ENCODE measurements at places on chromosomes 7 and 10.

DNA sequence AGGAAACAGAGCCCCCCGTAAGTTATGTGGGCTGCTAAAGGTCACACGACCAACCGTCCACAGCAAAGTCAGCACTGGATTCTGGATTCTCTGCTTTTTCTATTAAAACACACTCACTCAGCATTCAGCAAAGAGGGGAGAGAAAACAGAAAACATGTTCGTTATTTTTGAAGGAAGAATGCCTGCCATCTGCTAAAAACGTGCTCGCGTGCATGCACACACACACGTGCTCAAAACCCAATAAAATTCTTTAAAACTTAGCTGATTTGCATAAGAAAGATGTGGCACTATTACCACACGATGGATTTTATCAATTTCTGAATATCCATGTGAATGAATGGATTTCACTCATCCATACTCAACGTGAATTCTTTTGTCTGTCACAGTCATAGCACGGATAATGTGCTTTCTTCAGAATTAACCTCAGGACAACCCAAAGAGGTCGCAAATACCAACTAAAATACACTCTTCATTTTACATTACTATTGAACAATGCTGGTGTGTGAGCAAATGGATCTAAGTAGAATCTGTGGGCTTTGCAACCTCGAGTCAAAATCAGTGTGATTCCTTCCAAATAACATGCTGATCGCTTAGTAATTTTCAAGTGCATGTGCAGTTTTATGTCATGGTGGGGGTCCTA lies 40.8 kb downstream of the NRP1 start:
- DNase-seq = no peak

DNA sequence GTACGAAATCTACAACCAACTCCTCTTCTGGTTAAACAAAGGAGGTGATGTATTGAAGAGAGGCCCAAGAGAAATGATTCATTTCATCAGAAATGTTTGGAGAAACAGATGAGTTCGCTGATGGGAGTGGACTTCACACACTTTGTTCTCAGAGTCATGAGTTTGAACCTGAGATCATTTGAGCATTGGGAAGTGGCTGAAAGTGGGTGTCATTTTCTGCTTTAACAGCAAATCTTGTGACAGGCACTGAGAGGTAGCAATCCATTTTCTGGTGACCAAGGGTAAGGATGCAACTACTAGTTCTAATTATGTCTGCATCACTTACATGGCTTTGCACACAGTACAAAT lies 51.4 kb downstream of the RBM20 start:
- no peak for DNase-seq

GRCh38 chr7:138538518-138538917 lies 78.5 kb downstream of the TRIM24 start:
- no peak for DNase-seq

DNA sequence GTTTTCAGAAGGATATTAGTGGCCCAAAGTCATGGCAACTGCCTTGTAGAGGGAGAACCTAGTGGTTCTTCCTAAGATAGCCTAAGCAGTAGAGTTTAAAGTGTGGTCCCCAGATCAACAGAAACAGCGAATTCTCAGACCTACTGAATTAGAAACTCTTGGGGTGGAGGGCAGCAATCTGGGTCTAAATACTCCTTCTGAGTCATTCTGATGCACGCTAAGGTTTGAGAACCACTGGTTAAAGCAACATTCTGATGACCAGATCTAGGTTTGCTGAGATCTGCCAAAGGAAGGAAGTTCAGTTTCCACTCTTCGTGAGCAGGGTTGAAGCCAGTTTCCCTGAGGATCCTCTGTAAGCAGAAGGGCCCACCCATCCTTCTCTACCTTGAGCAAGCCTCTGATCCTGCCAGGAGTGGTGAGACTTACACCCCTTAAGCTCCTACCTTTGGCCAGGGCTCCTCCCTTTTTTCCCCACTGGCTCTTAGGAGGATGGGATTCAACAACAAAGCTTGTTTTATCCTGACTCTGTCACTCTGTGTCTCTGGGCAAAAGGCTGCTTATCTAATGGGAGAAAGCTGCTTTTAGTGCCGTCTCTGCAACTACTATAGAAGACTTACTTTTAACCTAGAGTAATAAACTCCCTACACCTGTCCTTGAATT lies 26.8 kb upstream of the TRUB1 start:
- no peak for DNase-seq

DNA sequence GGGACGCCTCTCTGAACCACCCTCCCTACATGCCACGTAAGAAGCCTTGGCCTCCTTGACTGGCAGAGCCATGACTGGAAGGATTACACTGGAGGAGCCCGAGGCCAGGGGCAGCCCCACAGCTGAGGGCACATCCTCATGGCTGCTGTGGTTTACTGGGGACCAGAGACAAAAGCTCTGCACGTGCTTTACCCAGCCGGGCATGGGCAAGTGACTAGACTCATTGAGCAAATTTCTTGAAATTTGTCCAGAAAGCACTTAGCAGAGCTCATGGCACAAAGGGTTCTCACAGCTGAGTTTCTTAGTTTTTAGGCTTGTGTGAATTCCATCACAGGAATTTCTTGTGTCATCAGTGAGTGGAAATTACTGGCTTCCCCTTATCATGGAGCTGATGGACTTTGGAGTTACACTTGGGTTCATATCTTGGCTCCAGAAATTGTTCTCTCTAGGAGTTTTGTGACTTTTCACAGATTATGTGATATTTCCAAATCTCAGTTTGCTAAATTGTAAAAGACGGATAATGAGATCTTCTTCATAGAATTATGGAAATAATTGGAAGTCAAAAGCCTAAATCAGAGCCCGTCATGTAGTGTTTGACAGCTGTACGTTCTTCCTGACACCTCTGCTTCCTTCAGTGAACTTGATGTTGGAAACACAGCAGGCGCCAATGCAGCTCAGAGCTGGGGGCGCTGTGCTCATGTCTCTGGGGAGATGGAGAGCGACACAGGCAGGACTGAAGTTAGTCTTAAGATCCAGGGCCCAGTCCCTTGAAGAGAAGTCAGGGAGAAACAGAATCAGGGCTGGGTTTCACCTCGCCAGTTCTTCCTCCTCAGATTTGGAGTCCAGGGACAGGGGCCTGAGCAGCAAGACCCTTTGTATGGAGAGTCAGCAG lies 47.7 kb upstream of the MGAM2 start:
- DNase-seq = no peak

- no peak for DNase-seq
Observed at GRCh38 chr7:115132096-115132495, 210.2 kb downstream of the MDFIC start.

GRCh38 chr7:95041031-95041430 lies 133.6 kb downstream of the PPP1R9A start:
- no peak for DNase-seq

GRCh38 chr7:48052748-48053147 lies 17.4 kb downstream of the C7orf57 start:
- no peak for DNase-seq

DNA sequence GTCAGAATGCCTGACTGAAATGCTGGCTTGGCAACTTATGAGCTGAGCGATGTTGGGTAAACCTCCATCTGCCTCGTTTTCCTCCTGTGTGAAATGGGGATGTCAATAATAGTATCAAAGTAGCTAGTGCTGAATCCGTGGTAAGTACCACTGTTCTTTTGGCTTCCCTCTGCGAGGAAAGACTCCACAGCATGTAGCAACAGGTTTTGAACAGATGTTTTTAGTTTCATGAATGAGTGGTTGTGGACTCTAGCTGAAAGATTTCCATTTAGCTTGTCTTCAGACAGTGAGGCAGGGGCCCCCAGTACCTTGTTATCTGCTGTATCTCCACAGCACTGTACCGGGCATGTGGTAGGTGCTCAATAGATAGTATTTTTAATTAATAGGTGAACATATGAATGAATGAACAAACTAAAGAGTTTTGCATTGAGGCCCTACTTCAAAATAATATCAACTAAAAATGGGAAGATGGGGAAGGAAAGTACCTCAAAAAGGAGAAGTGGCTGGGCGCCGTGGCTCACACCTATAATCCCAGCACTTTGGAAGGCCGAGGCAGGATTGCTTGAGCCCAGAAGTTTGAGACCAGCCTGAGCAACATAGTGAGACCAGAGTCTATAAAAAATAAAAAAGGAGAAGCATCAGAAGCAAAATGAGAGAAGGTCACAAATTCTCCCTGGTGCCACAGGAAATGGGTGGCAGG lies 5.6 kb upstream of the DLG5 start:
- DNase-seq = no peak

GRCh38 chr7:87658553-87658952 lies 30.4 kb downstream of the RUNDC3B start:
- DNase-seq = no peak

- DNase-seq = no peak
Observed at GRCh38 chr7:102933763-102934162, 21.0 kb downstream of the LRRC17 start.

- no peak for DNase-seq
Observed at GRCh38 chr7:127619681-127620405, 1.9 kb upstream of the PAX4 start.

GRCh38 chr10:11856678-11857077 lies 33.5 kb downstream of the PROSER2 start:
- no peak for DNase-seq

- DNase-seq = peak; percentile 82
Observed at GRCh38 chr7:157397731-157398691, 61.2 kb downstream of the DNAJB6 start.

DNA sequence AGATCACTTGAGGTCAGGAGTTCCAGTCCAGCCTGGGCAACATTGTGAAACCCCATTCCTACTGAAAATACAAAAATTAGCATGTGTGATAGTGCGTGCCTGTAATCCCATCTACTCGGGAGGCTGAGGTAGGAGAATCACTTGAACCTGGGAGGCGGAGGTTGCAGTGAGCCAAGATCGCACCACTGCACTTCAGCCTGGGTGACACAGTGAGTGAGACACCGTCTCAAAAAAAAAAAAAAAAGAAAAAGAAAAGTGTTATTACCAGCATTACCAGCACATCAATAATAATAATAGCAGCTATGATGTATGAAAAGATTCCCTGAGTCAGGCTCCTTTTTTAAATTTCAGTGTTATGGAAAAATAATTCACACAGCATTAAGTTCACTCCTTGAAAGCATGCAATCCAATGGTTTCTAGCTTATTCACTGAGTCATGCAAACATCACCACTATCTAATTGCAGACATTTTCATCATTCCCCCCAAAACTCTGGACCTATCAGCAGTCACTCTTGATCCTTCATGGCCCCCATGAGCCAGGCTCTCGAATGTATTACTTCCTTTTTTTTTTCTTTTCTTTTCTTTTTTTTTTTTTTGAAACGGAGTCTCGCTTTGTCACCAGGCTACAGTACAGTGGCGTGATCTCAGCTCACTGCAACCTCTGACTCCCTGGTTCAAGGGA lies 228.4 kb downstream of the FANK1 start:
- no peak for DNase-seq

DNA sequence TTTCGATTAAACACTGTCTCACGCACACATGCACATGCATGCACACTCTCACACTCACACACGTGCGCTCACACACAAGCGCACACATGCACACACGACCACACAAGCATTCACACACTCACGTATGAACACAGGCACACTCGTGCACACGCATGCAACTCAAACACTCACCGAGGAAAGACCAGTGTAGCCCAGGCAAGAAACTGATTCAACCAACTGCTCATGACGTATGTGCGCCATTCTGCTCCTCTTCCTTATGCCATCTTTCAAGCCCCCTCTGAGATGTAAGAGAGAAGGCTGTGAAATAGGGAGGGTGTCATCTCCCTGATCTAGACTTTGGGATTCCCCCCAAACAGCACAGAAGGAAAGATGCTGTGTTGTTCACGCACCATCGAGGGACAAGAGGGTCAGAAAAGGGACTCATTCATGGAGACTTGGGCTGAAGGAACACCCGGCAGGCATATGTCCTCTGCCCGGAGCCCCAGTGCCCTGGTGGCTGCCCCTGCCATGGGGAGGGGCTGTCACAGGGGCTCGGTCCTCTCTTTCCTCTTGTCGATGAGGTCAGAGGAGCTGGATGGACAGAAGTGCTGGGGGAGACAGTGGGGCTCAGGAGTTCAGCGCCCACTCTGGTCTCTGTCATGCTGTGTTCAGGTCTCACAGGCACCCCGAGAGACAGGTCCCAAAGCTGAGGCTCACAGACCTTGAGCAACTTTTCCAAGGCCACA lies 130.1 kb upstream of the SHH start:
- DNase-seq = no peak

GRCh38 chr10:34584164-34584563 lies 230.9 kb downstream of the PARD3 start:
- DNase-seq = no peak

DNA sequence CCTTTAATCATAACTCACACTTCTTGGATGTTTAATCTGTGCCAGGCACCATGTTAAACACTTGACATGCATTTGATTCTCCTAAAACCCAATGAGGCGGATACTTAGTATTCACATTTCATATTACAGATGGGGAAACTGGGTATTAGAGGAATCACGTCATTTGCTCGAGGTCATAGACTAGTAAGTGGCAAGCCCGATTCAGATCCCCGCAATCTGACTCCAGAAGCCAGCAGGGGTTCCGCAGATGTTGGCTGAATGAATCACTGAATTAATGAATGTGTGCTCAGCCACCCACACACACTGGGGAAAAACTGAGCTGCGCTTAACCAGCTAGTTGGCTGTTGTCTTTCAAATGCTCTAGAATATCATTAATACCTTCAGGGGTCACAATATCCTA lies 22.5 kb upstream of the ENO4 start:
- DNase-seq = no peak

DNA sequence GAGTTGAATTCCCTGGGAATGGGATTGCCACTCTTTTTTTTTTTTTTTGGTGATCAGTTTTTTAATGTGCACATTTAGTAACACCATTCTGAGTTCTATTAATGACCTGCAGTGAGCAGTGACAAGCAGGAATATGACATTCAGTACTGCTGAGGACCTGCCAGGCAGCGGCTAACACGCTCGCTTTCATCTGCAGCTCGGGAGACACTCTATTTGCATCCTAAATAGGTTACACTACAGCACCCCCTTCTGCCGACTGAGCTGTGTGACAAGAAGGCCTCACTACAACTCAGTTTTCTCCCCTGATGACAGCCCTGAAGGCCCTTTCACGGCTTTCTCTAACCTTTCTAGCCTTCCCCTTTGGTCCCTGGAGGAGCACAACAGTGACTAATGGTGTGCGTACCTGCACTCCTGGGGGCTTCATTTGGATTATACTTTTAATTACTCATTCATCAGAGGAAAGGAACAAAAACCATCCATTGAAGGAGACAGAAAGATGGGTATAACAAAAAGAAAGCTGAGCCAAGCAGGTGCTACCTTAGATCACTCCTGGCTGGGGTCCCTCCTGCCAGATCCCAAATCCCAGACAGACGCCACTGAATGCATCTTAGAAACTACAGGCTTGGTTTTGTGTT lies 872.4 kb downstream of the LRMDA start:
- DNase-seq = peak; percentile 96

DNA sequence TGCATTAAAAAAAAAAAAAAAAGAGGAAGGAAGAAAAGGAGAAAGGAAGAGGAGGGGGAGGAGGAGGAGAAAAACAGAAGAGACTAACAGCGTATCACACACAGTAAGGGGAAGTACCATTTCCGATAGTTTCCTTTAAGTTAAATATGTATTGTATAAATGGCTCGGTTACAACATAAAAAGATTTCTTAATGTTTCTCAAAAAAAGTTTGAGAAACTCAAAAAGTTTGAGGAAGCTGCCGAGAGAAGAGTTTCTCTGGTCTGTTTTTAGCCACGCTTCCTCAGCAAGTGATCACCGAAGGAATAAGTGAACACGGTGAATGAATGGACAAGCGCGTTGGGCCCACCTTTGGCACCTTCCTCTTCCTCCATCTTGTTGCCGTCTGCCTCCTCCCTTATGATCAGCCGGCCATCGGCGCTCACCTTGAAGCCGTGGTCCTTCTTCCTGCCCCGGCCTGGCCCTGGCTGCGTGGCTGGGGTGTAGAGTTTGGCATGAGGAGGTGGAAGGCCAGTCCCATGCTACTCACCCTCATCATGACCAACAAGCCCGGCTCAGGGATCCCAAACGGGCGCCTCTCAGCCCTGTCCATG lies 31.3 kb upstream of the FRAT2 start:
- no peak for DNase-seq
